Activated naive CD8-positive, alpha-beta T cell treated with anti-CD3 and anti-CD28 coated beads, Interleukin-2, amount 10 ng/mL, durations not matched to agents 7 days and 5 days (primary cell): ENCODE measurements at places on chromosomes 1 and 21.

DNA sequence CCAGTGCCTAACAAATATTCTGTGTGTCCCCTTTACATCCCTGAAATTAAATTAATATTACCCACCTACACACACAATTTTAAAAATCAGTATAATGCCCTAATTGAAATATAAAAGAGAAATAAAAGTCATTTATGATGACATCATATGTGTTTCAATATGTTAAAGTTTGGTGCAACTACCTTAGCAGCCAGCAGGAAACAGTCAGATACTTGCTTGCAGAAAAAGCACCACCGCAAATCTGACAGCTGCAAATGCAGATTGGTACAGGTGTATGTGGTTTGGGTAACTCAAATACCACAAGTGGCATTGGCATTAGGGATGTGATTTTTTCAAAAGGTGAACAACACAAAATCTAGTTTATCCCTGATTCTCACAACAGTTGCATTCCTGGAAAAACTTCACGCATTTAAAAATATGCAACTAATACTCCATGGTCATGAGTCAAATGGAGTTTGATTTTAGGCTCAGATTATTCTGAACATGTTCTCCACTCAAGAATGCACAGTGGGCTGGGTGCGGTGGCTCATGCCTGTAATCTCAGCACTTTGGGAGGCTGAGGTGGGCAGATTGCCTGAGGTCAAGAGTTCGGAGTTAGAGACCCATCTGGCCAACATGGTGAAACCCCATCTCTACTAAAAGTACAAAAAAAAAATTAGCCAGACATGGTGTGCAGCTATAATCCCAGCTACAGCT is 106.3 kb downstream of the EDEM3 start:
- H3K36me3 ChIP-seq: no peaks in the 10 kb centered on the region
- no peaks in the 10 kb centered on the region for H3K4me1 ChIP-seq
- peaks cover 2% of the 10 kb centered on the region for H3K27me3 ChIP-seq

DNA sequence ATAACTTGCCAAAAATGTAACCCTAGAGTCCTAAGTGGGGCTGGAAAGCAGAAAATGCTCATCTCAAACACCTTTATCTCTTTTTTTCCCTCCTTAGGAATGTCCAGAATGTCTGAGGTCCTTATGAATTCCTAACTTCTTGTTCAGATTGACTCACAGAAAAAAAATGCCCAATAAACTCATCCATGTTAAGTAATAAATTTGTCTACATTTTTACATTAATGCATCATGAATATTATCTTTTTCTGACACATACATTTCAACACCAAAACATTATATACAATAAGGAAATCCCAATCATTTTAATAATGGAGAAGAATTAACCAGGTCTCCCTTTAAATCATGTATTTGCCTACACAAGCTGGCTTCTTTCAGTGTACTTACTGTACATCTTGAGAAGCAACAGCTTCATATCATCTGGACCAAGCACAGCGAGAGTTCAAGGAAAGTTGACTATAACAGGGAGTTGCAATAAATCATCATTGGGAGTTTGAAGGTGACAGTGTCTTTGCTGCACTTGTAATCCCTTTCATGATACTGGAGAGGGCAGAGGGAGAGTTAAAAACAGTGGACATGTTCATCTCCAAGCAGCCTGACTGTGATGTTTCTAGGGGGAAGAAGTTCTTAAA is 565.2 kb downstream of the LTN1 start:
- no peaks in the 10 kb centered on the region for H3K27me3 ChIP-seq
- H3K27ac ChIP-seq: no peak overlapping the region
- H3K4me3 ChIP-seq: no peak overlapping the region
- H3K36me3 ChIP-seq: no peaks in the 10 kb centered on the region
- no peaks in the 10 kb centered on the region for H3K4me1 ChIP-seq

GRCh38 chr1:95383111-95383510 is 149.1 kb downstream of the RWDD3 start:
- H3K27ac ChIP-seq: no peak overlapping the region
- no peak for DNase-seq
- no peaks in the 10 kb centered on the region for H3K4me1 ChIP-seq

DNA sequence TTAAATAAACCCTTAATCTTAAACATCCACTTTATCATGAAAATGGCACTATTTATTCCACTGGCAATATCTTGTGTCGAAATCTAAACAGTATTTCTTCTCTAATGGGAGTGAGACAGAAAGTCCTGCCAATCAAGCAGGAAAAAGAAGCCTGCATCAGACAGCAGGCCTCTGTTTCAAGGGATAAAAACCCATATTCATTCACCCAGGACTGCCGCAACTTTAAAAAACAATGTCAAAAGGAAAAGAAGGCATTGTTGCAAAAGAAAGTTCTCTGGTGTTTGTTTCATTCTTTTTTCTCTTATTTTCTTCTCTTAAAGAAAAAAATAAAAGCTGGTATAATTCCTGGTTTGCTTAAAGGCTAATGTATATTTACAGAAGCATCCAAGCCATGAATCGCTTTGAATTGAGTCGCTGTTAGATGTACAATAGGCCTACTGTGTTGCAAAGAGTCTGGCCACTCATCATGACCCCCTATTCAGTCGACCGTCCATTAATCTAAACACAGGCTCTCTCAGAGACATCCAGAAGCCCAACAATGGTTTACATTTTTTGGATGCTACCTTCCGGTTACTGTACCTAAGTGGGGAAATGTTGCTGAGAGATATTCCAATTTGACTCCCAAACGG is 48.7 kb upstream of the ZC3H11B start:
- no peak for DNase-seq
- H3K4me3 ChIP-seq: no peak overlapping the region
- H3K36me3 ChIP-seq: no peaks in the 10 kb centered on the region
- peaks cover 2% of the 10 kb centered on the region for H3K4me1 ChIP-seq

DNA sequence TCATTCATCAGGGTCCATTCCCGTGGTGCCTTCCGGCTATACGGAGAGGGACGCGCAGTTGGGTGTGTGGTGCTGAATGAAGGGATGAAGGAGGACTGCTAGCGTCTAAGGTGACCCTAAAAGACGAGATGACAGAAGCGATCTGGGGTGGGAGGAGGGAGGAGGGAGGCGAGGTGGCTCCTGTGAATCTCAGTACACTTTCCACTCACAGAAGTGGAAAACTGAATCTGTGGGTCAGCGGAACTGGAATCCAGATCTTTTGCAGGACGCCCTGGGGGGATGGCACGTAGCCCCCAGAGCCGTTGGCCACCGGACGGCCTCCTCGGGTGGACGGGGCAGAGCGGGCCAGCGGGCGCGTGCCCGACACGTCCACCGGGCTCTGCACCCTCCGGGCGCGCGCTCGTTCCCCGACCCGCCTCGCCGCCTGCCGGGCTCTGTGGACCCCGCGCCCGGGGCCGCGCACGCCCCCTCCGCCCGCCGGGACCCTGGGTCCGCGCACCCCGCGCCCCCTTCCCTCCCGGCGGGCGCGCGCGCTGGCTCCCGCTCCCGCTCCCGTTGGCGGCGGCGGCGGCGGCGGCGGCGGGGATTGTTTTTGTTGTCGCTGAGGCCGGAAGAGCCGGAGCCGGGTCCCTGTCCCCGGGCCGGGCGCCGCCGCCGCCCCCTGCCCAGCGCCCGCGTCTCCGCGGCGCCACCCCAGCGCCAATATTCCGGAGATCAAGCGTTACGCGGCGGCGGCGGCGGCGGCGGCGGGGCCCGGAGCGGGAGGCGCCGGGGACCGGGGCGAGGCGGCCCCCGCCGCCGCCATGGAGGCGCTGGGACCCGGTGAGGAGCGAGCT is at the start of gene AGO4:
AGO4 (plus strand) TSS at position 403 of the 836 bp plus-strand sequence; CDS start at position 804, 401 bp downstream.
- peak within 1 kb of the TSS; percentile 92 for H3K27ac ChIP-seq
- H3K27me3 ChIP-seq: no peaks in the 10 kb centered on the region
- peak within 1 kb of the TSS; percentile 92 for H3K4me3 ChIP-seq
- peaks cover 21% of the 10 kb centered on the region for H3K4me1 ChIP-seq
- H3K36me3 ChIP-seq: peaks cover 5% of the 10 kb centered on the region

GRCh38 chr1:96649301-96649700 is 72.3 kb upstream of the PTBP2 start:
- H3K27me3 ChIP-seq: no peaks in the 10 kb centered on the region
- no peaks in the 10 kb centered on the region for H3K4me1 ChIP-seq
- DNase-seq: no peak
- no peak overlapping the region for H3K4me3 ChIP-seq
- no peaks in the 10 kb centered on the region for H3K36me3 ChIP-seq
- no peak overlapping the region for H3K27ac ChIP-seq

GRCh38 chr1:199490769-199491527 is 536.6 kb upstream of the NR5A2 start:
- no peaks in the 10 kb centered on the region for H3K36me3 ChIP-seq
- H3K4me3 ChIP-seq: no peak overlapping the region
- H3K27ac ChIP-seq: no peak overlapping the region

- no peak overlapping the region for H3K4me3 ChIP-seq
- H3K4me1 ChIP-seq: peaks cover 2% of the 10 kb centered on the region
- H3K36me3 ChIP-seq: no peaks in the 10 kb centered on the region
- no peak for DNase-seq
Observed at GRCh38 chr1:166026143-166026542, 140.7 kb downstream of the FAM78B start.

DNA sequence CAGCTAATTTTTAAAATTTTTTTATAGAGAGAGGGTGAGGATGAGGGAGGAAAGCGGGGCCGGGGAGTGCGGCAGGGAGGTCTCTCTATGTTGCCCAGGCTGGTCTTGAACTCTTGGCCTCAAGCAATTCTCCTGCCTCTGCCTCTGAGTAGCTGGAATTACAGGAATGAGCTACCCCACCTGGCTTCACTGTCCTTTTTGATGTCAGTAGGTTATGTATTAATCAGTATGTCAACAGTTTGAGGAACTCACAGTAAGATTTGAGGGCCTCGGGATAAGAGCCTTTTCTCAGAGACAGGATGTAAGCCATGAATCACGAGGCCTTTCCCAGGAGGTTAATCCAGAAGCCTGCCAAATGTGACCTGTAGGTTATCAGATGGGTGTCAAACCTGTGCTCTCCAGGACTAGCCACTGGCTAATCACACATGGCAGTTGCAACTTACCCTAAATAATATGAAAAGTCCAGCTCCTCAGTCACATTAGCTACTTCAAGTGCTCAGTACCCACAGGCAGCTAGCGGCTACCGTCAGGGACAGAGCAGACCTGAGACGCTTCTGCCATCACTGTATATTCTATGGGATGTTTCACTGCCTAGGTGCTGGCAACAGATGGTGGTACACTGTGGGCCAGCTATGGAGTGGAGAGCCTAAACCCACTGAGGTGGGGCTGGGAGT is 33.1 kb downstream of the TRIM67 start:
- no peak overlapping the region for H3K27ac ChIP-seq
- H3K4me1 ChIP-seq: no peaks in the 10 kb centered on the region

DNA sequence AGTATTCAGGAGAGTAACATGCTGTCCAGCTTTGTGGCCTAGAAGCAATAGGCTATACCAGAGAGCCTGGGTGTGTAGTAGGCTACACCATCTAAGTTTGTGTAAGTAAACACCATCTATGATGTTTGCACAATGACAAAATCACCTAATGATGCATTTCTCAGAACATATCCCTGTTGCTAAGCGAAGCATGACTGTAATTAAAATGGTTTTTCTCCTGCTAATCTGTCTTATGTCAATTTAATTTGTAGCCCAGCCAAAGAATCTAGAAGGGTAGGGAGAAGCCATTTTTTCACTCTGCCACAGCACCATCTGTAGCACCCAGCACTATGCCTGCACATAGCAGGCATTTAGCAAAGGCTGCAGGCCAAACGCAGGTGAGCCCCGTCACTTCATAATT is 2.0 kb upstream of the TTC24 start:
- no peak overlapping the region for H3K4me3 ChIP-seq
- H3K27me3 ChIP-seq: peaks cover 13% of the 10 kb centered on the region
- no peak overlapping the region for H3K27ac ChIP-seq
- peaks cover 1% of the 10 kb centered on the region for H3K36me3 ChIP-seq
- DNase-seq: no peak

DNA sequence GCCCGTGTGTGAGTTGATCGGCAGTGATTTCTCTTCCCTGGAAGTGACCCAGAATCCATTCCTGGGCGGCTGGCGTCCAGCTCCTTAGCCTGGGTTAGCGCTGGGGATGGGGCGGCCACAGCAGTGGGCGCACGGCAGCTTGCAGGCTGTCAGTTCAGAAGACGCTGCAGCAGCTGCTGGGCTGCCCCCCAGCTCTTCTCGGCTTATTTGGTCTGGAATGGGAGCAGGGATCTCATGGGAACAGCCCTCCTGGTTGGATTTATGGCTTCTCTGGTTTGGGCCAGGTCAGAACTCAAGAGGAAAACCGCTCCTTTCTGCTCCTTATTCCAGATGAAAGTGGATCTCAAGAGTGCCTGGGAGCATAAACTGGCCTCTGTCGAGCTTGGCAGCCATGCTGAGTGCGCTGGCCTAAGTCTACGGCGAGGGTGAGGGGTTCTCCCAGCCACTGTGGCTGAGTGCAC is 148.2 kb downstream of the PRDM16 start:
- no peak for DNase-seq
- H3K4me1 ChIP-seq: no peaks in the 10 kb centered on the region
- H3K36me3 ChIP-seq: no peaks in the 10 kb centered on the region
- H3K27me3 ChIP-seq: peaks cover 3% of the 10 kb centered on the region

DNA sequence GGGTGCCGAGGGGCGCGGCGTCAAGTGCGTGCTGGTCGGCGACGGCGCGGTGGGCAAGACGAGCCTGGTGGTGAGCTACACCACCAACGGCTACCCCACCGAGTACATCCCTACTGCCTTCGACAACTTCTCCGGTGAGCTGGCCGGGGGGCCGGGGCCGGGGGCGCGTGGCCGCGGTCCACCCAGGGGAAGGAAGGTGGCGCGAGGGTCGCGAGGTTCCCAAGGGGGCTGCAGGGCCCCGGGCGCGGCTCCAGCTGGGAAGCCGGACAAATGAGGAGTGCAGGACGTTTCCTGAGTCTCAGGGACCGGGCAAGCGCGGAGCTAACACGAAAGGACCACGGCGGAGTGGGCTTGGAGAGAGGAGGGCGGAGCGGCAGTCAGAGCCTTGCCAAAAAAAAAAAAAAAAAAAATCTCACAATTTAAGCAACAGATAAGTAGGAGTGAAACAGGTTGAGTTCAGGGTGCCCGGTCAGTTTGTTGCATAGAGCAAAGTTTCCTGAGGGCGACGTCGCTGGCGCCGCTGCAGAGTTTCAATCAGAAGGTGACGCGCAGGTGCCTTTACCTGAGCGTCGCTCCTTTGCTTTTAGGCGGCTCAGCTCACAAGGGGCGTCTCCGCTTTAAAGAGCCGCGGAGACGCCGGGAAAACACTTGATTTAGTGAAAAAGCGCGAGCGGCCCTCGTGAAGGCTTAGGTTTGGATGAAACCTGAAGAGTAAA is 750 bp downstream of the RHOU start:
- H3K36me3 ChIP-seq: peaks cover 16% of the 10 kb centered on the region
- peaks cover 27% of the 10 kb centered on the region for H3K4me1 ChIP-seq
- peak overlapping the region; percentile 75 for H3K27ac ChIP-seq
- peak; percentile 61 for DNase-seq
- peak overlapping the region; percentile 93 for H3K4me3 ChIP-seq

- DNase-seq: no peak
- H3K27ac ChIP-seq: peak overlapping the region; percentile 34
- H3K27me3 ChIP-seq: peaks cover 19% of the 10 kb centered on the region
- H3K36me3 ChIP-seq: no peaks in the 10 kb centered on the region
- peaks cover 2% of the 10 kb centered on the region for H3K4me1 ChIP-seq
- no peak overlapping the region for H3K4me3 ChIP-seq
Observed at GRCh38 chr1:225891229-225891972, 2.5 kb upstream of the LEFTY1 start.
